HT-29 (cell line): ENCODE measurements at places on chromosomes 2 and 18. TPM values are rescaled to one million over a fixed set of nuclear protein-coding genes. Genes with fewer than 3 reads are reported as not detected.

KLHL29 gene
- total RNA-seq: 0.18 and 0.94 TPM in 2 replicates

RESP18 gene
- not detected in 2 replicates for total RNA-seq

ATP8B1 gene
- total RNA-seq: 25.8 and 34.0 TPM in 2 replicates

PSMA8 gene
- not detected in 2 replicates for total RNA-seq

- no peak for DNase-seq
Measured at GRCh38 chr2:30522421-30522820, 75.4 kb downstream of the LCLAT1 start.

DNA sequence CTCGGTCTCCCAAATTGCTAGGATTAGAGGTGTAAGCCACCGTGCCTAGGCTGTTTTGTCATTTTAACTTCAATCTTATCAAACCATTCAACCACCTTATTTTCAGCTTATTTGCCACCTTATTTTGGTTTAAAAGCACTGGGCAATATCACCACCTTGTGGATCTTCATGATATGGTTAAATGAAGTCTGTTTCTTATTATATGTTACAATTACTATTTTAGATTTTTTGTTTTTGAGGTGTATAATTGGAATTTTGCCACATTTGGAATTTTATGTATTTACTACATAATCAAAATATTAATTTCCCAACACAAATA lies 43.8 kb upstream of the SCN9A start:
- DNase-seq: peak; percentile 35

DNA sequence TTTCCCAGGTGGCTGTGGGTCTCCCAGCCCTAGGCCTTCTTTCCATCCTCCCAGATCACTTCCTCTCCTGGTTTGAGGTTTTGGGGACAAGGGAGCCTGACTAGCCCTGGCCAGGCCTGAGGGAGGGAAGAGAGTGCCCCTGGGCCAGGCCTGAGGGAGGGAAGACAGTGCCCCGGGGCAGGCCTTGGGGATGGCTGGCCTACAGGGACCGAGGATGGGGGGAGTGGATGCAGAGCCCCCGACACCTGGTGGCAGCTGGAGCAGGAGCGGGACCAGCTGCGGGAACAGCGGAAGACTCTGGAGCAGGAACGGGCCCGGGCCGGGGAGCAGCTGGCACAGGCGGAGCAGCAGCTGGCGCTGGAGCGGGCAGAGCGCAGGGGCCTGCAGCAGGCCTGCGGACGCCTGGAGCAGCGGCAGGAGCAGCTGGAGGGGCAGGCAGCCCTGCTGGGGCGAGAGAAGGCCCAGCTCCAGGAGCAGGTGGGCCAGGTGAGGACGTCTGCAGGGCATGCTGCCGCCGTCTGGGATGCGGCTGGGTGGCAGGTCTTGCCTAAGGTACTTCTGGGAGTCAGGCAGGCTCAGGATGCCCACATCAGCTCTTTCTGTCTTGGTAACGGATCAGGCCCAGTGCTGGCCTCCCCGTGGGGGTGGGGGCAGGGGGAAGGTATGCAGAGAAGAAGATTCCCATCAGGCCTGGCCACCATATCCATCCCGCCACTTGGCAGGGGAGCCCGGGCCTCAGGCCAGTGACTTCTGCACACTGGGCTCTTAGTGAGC lies 29.2 kb downstream of the CROCC2 start:
- DNase-seq: no peak

DNA sequence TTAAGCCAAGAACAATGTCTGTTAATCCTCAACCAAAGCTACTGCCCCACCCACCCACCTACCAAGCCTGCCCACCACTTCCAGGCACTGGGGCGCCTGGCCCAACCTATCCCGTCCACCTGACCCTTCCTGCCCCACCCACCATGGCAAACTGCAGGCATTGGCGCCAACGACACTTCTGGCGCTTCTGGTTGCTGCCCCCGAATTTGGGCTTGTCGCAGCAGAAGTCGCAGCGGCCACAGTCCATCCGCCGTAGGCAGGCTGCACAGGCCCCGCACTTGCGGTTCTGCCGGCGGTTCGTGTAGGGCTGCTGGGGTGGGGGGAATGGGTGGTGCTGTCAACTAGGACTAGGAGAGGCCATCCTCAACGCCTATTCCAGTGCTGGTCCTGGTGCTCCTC lies 7.3 kb downstream of the MBD1 start:
- no peak for DNase-seq

DNA sequence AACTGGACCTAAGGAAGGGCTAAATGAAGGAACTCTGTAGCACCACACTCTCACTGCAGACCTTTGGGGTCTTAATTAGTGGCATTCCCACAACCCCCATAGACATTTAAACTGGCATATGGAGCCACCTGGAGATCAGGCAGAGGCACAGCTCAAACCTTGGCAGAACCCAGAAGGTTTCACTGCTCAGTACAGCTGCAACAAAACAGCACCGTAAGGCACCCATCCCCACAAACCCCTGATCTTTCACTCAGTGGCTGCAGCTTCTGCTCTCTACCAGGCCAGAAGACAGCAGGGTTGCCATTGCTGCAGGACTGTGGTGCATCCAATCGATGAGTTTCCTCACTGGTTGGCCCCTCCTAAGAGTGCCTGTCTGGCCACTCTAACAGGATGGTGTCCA lies 361.6 kb upstream of the VRK2 start:
- DNase-seq: no peak

DNA sequence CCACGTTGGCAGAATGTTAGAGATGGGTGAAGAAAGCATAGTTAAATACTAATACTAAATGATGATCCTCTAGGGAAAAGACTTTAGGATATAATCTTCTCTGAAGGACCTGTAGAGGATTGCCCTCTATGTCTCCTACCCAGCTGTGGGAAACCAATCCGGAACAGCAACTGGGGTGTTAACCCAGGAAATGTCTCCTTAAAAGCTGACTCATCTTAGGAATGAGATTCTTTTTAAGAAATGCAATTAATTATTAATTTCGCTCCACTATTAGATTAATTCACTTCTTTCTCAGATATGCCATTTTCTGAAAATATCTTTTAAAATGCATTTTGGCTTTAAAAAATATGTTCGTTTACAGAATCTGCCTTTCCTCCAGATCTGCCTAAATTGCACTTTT lies 7.4 kb downstream of the SCN3A start:
- no peak for DNase-seq
